Parietal lobe (tissue), 2 donors: ENCODE measurements at places on chromosomes 4 and X. TPM values are rescaled to one million over a fixed set of nuclear protein-coding genes. Genes with fewer than 3 reads are reported as not detected.

The PABPC4L gene
- total RNA-seq, result 0.94 TPM

The RBM41 gene
- total RNA-seq, result 36.0 TPM

The SMIM10 gene
- 0.31 TPM for total RNA-seq

The FMR1NB gene
- total RNA-seq, result not detected

The FAAH2 gene
- 9.4 TPM for total RNA-seq

The REELD1 gene
- total RNA-seq, result not detected

The NPY5R gene
- 13.1 TPM for total RNA-seq

The CFI gene
- 1.6 TPM for total RNA-seq

The PKD2 gene
- total RNA-seq, result 67.3 TPM

The ITIH6 gene
- total RNA-seq, result not detected

The EDA gene
- total RNA-seq, result 4.7 TPM

The ETNPPL gene
- total RNA-seq, result not detected

The KLF8 gene
- 32.6 TPM for total RNA-seq

The CC2D2A gene
- 39.4 TPM for total RNA-seq

The CXCL11 gene
- not detected for total RNA-seq

The ADAMTS3 gene
- 15.3 TPM for total RNA-seq

The GABRQ gene
- total RNA-seq, result 1.3 TPM
